H7 (cell line): ENCODE measurements at places on chromosomes 5 and 9. TPM values are rescaled to one million over a fixed set of nuclear protein-coding genes. Genes with fewer than 3 reads are reported as not detected.
A peak's percentile ranks its signal among the peaks of the same experiment; 100 is the strongest.

The RARS1 gene
- 104 and 122 TPM in 2 replicates for total RNA-seq

The RANBP3L gene
- total RNA-seq: not detected in 2 replicates

- peak; percentile 21 for DNase-seq
Observed at GRCh38 chr5:157444224-157444623, 15.8 kb upstream of the NIPAL4 start.

DNA sequence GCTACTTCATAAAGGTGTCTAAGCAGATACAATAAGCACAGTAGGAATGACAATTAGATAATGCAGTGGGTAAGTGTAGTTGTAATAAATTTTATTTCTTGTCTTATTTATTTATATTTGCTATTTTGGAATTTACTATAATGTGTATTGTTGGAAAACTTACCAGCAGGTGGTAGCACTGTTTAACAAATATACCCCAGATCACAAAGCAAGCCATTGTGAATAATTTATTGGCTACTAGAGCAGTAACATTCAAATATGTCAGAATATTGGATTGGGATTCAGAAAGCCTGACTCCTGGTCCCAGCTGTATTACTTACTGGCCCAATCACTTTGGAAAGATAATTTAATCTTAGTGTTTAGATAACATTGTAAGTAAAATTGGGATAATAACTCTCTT is 78.0 kb downstream of the ISOC1 start:
- DNase-seq: no peak

DNA sequence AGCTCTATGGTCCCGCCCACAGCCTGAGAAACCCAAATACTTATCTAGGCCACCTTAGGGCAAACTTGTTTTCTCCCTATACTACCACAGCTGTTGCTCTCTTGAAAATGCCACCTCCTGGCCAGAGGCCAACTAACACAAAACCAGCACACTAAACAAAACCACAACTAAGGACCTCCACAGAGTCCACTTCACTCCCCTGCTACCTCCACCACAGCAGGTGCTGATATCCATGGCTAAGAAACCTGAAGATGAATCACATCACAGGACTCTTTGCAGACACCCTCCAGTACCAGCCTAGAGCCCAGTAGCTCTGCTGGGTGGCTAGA is 108.4 kb downstream of the ALDH1A1 start:
- no peak for DNase-seq

- no peak for DNase-seq
Observed at GRCh38 chr5:146971401-146971800, 92.8 kb upstream of the PPP2R2B start.
